PC-9 (cell line): ENCODE measurements at places on chromosomes 6 and 20.

- DNase-seq, result no peak
These were observed 124.2 kb upstream of the FAM83B start for GRCh38 chr6:54722328-54722727.

DNA sequence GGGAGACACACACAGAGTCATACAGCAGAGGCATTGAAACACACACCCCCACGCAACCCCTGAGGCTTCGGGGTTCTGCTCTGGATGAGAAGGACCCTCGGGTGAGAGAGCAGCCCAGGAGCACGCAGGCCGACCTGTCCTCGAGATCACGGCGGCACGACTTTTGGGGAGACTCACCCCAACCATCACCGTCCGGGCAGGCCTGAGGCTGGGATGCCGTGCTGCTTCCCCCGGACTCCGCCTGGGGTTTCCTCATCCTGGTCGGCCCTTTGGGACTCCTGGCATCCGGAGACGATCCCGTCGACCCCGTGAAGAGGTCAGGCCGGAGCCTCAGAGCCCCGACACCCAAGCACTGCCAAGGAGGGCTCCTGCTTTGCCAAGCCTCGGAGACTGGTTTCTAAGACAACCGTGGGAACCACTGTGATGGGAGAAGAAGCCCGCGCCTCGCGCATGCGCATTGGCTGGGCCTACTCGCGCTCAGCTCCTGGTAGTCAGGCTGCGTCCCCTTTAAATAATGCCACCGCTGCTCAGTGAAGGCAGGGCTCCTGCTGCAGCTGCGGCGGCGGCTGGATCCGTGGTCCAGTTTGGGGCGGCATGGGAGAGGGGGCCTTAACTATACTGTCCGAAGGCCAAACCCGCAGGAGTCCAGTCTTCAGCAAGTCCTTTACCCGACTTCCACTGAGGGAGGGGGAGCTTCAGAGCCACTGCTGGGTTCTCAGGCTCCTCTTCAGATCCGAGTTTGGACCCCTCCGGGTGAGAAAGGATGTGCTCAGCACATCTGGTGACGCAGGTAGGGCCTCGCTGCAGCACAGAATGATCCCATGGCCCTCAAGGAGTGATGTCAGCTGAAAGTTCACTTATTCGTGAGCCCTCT lies 171.4 kb upstream of the ZNF337 start:
- peak; percentile 68 for DNase-seq

DNA sequence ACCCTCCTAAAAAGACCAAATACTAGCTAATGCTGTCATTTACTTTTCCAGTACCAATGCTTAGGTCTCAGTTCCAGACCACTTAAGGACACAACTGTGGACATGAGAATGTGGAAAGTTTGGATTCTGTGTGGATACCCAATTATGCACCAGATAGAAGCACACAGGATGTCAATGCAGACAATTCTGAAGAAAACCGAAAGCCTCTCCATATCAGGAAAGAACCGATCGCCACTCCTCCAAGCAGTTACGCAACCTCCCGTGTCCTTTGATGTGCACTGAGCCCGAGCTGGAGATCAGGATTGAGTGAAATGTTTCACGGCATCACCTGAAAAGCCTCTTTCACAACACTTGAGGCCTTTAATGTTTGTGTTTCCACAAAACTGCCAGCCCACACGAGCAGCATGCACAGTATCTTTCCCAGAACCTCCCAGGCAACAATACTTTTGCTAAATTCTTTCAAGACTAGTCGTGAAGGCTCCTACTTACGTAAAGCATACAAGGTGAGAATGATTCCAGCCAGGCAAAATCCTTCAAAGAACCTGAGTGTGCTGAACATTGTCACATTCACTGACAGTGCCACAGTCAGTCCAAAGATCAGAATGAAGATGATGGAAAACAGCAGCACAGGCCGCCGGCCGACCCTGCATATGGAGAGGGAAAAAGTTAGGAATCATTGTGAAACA lies 47.0 kb downstream of the SLC22A23 start:
- DNase-seq, result no peak

DNA sequence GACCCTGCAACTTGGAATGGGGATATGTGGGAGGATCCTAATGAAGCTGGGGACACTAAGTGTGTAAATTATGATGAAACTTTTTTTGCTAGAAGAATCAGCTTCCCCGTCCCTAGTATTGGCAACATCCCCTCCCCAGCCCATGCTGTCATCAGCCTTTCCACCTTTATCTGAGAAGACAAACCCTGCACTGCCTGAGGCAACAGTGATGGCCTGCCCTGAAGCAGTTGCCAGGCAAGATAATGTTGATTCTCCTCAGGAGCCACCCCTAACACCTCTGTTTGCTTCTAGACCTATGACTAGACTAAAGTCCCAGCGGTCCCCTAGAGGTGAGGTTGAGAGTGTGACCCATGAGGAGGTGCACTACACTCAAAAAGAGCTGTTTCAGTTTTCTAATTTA lies 27.1 kb downstream of the MICA start:
- no peak for DNase-seq

DNA sequence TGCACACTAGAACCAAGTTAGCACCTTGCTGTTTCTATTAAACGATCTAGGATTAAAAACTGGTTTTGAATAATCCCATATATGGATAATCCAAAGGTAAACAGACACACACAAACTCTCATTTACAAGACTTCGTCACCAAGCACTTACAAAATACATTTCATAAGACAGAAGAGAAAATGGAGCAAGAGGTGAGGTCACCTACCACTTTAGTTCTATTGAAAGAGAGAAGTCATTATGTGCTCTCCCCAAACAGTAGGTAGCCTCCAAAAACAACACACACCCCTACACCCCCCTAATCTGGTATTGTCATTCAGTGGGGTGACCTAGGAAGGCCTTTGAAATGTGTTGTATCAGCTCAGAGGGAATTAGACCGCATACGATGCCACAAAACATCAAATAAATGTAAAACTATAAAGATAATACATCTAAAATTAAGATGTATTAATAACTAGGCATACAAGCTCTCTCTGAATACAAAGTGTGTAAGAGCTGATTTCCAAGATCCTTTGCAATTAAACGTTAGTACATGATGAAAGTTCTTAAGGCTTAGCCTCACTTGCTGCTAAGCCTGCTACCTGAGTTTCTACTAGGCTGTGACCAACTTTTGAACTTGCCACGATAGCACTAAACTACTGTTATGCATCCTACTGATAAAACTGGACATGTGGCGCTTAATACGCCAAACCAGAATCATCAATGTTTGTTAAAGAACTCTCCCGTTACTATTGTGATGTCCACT lies 1.6 kb downstream of the SRPK1 start:
- peak; percentile 91 for DNase-seq

DNA sequence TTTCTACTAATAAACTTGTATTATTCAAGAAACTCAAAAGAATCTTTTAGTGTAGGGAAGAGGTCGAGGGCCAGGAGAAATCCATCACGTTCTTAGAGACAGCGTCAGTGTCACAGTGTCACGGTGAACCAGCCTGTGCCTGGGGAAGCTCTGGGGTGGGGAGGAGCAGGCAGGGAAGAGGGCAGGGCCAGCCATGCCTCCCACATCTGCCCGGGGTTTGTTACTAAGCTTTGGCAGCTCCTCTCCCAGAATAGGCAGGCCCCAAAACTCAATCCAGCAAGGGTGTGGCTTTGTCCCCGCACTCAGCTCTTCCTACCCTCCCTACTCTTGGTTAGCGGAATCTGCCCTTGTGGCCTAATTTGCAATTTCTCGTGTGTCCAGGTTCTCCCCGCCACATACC lies 72.9 kb downstream of the TCP11 start:
- DNase-seq, result no peak

DNA sequence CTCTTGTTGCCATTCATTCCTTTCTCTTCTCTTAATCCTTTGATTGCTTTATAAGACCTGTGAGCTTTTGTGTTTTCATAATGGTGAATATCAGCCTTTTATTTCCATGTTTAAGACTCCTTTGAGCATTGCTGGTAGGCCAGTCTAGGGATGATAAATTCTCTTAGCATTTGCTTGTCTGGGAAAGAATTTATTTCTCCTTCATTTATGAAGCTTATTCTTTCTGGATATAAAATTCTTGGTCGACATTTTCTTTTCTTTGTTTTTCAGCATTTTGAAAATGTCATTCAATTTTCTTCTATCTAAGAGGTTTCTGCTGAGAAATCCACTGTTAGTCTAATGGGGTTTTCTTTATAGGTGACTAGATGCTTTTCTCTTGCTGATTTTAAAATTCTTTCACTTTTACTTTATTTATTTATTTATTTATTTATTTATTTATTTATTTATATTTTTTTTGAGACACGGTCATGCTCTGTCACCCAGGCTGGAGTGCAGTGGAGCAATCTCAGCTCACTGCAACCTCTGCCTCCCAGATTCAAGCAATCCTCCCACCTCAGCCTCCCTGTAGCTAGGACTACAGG lies 15.0 kb downstream of the ARFGEF3 start:
- DNase-seq, result no peak

GRCh38 chr20:582204-582603 lies 27.9 kb downstream of the TCF15 start:
- DNase-seq, result no peak

DNA sequence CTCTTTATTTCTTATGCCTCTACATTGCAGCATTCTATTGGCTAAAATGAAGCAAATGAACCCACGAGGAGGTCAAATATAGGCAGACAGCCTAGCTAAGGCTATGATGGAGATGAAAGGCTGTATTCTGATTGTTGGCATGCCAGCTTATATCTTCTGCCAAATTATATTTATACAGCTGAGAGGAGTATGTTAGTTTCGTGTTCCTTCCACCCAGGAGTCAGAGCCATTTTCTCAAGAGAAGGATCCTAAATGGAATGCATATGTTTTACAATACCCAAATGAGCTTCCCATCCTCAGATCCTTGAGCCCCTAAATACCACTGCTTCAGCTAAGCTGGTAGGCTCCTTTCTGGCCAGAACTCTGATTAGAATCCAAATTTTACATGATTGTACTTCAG lies 178.4 kb upstream of the HDDC2 start:
- no peak for DNase-seq
